Activated CD4-positive, alpha-beta T cell treated with anti-CD3 and anti-CD28 coated beads, Interleukin-2, amount 10 ng/mL, durations not matched to agents 24 days and 14 days (primary cell): ENCODE measurements at places on chromosomes 3 and 15. TPM values are rescaled to one million over a fixed set of nuclear protein-coding genes. Genes with fewer than 3 reads are reported as not detected.
A peak's percentile ranks its signal among the peaks of the same experiment; 100 is the strongest.

DNA sequence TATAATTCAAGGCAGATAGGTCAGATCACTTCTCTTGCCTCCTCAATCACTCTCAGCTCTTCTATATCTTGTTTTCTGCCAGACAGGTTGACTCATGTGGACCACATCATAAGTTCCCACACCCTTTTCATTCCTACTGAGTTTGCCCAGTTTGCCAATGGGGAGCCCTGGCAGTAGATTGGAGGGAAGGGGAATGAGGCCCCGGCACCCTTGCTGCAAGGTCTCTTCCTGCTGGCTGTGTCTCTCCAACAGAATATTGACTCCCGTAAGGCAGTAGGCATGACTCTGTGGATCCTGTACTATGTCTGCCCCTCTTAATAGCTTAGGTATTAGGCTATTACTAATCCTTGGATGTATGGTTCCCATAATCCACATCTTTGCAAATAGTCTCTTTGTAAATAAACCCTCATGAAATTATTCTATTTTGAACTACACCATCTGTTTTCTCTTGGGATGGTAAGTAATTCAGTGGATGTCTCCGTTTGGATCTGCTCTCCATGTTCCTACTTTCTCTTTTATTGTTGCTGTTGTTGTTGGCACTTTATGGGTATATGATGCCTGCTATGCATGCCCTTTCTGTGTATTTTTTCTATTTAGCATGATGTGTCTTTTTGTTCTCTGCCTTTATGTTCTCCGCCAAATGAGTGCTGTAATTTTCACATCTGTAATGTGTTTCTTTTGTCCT lies 65.5 kb upstream of the DCBLD2 start:
- DNase-seq, result no peak

GRCh38 chr15:68407886-68408881 lies 23.8 kb downstream of the ITGA11 start:
- no peak for DNase-seq

DNA sequence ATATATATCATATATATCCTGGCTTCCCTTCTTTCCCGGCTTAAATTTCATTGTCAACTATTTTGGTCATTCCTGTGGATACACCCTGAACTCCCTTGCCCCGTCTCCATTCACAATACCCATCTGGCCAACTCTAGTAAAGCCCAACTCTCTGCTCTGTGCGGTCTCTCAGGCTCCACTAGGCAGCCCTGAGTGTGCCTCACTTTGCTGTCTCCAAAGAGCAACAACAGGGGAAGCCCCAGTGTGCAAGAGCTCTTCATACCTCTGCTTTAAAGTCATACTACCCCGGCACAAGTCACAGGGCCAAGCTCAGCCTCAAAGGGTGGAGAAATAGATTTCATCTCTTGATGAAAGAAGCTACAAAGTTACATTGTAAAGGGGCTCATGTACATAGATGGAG lies 18.9 kb upstream of the FEM1B start:
- DNase-seq, result peak; percentile 66

- DNase-seq, result peak; percentile 91
Measured at GRCh38 chr15:59299929-59300617, 72.6 kb downstream of the MYO1E start.

GRCh38 chr3:104437891-104438290 lies 928.8 kb upstream of the ALCAM start:
- no peak for DNase-seq

DNA sequence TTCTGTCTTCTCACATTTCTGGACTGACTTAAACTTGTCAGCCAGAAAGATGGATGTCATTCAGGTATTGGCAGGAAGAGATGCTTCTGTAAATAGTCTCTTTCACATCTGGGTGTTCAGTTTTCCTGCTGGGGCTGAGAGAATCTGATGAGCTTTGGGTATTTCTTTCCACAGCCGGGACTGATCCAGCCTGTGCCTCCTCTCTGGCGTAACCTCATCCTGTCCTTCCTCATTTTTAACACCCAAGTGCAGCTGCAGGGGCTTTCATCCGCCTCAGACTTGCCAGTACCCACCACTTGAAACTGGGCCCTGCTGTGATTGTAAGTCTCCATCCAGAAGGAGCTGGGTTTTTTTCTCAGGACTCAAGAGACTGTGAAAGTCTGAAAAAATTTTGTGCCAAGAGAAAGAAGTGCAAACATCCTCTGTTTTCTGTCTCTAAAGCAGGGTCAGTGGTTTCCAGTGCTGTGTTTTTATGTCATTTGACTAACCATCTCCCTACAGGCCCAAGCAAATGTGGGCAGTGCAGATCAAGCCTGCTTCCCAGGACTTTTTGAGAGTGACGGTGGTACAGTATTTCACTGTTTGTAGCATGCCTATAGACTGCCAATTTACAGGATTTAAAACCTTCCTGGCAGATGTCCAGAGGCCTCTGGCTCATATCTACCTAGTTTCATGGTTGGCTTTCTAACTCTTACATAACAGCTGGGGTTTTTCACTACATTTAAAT lies 342.7 kb downstream of the PTPRG start:
- no peak for DNase-seq

DNA sequence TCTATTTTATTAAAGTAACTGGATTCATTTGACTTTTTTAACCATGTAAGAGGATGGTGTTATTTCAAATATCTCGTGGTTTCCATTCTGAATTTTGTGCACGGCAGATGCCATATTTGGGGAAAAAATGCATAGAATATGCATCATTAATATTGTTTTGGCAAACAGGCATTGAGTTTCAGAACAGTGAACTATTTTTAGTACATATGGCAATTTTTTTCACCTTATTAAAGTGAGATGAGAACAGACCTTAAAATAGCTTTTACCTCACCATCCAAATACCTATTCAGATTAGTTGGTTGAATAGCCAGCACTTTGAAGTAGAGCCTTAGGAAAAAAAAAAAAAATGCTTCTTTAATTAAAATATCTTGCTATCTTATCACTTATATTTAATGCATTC lies 117.3 kb upstream of the FLNB start:
- no peak for DNase-seq

GRCh38 chr3:30644615-30645014 lies 38.2 kb downstream of the TGFBR2 start:
- peak; percentile 89 for DNase-seq

GRCh38 chr3:158419820-158420653 lies 151.0 kb upstream of the MLF1 start:
- no peak for DNase-seq

- DNase-seq, result no peak
Measured at GRCh38 chr3:141939759-141940158, 63.3 kb downstream of the ATP1B3 start.

- no peak for DNase-seq
Measured at GRCh38 chr3:56880720-56881575, 79.2 kb upstream of the ARHGEF3 start.

The DGKG gene
- 0.14 and 0.28 TPM in 2 replicates for total RNA-seq

The CCR8 gene
- total RNA-seq, result 5.7 and 7.5 TPM in 2 replicates

The ITGA11 gene
- 2.1 and 3.1 TPM in 2 replicates for total RNA-seq

The STARD5 gene
- 4.6 and 5.8 TPM in 2 replicates for total RNA-seq

The ZNF592 gene
- total RNA-seq, result 30.0 and 30.6 TPM in 2 replicates

The DOCK3 gene
- total RNA-seq, result 1.7 and 1.8 TPM in 2 replicates

The STX19 gene
- not detected in 2 replicates for total RNA-seq

The CHRNB4 gene
- total RNA-seq, result not detected in 2 replicates
